ENCODE measurements at places on chromosomes 3 and 15. TPM values are rescaled to one million over a fixed set of nuclear protein-coding genes. Genes with fewer than 3 reads are reported as not detected.

GRCh38 chr15:78129077-78129750 lies 2.0 kb downstream of the CIB2 start:
- DNase-seq: no peak
- H3K4me1 ChIP-seq: peaks cover 28% of the 10 kb centered on the region
- H3K4me3 ChIP-seq: no peak overlapping the region

PCNP gene
- total RNA-seq: 205 TPM

DNA sequence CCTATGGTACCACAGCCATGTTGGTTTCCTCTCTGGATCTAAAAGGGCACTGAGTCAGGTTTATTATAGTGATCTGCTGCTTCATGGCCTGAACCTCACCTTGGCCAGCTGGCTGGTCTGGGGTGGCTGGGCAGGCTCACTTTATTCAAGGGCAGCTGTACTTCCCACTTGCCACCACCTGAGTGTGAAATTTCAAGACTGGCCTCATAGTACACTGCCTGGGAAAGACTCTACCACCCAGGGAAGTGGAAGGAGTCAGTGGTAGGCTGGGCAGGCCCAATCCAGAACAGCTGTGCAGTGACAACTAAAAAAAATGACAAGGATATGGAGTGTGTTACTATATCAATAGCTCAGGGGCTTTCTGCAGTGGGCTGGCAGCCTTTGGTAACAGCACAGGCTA lies 8.8 kb downstream of the SNUPN start:
- no peak overlapping the region for H3K4me3 ChIP-seq
- H3K27ac ChIP-seq: no peak overlapping the region
- DNase-seq: no peak
- peaks cover 50% of the 10 kb centered on the region for H3K36me3 ChIP-seq

ABHD14A gene
- 13.8 TPM for total RNA-seq

AMIGO3 gene
- total RNA-seq: 0.21 TPM

LRRK1 gene
- 2.1 TPM for total RNA-seq

- H3K36me3 ChIP-seq: no peaks in the 10 kb centered on the region
- H3K27me3 ChIP-seq: no peaks in the 10 kb centered on the region
- DNase-seq: no peak
- H3K27ac ChIP-seq: no peak overlapping the region
- H3K4me3 ChIP-seq: no peak overlapping the region
- H3K4me1 ChIP-seq: no peaks in the 10 kb centered on the region
Measured at GRCh38 chr15:35888815-35889214, 342.9 kb upstream of the DPH6 start.

DNA sequence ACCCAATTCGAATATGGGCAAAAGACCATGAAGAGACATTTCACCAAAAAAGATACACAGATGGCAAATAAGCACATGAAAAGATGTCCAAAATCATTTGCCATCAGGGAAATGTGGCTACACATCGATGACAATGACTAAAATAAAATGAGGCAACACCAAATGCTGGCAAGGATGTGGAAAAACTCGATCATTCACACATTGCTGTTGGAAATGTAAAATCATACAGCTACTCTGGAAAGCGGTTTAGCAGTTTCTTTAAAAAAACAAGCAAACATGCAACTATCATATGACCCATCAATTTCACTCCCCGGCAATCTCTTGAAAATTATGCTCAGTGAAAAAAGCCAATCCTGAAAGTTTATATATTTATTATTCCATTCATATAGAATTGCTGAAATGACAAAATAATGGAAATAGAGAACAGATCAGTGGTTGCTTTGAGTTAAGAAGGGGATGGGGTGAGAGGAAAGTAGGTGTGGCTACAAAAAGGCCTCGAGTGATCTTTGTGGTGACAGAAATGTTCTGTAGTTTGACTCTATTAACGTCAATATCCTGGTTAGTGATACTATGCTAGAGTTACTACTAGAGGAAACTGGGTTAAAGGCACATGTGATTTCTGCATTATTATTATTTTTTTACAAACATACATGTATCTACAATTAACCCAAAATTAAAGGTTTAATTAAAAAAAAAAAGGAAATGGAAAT lies 45.0 kb downstream of the DLG1 start:
- H3K27me3 ChIP-seq: no peaks in the 10 kb centered on the region
- peaks cover 35% of the 10 kb centered on the region for H3K4me1 ChIP-seq
- peaks cover 34% of the 10 kb centered on the region for H3K36me3 ChIP-seq
- DNase-seq: no peak

SST gene
- not detected for total RNA-seq

DNA sequence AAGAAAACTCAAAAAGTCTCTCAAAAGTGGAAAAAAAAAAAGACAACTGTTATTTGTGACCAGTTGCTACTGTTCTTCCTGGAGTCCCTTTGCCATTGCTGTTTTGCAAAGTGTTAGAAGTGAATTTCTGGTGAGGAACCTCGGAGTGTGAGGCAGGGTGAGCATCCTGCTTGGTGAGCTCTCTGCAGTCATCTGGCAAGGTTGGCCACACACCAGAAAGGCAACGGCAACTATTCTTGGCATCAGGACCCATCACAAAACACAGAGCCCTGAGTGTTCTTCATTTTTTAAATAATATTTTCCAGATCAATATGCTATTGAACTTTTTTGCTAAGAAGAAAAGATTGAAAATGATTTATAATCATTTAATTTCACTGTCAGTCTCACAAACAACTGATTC lies 60.7 kb downstream of the CGNL1 start:
- no peak overlapping the region for H3K27ac ChIP-seq
- H3K4me3 ChIP-seq: no peak overlapping the region
- H3K36me3 ChIP-seq: no peaks in the 10 kb centered on the region
- H3K27me3 ChIP-seq: peaks cover 27% of the 10 kb centered on the region

GABRG3 gene
- total RNA-seq: not detected

PARP14 gene
- 65.6 TPM for total RNA-seq

SCN5A gene
- total RNA-seq: not detected

GRCh38 chr15:48862705-48863104 lies 15.2 kb upstream of the EID1 start:
- peaks cover 2% of the 10 kb centered on the region for H3K27me3 ChIP-seq
- peak overlapping the region; percentile 84 for H3K27ac ChIP-seq
- H3K4me1 ChIP-seq: peaks cover 14% of the 10 kb centered on the region
- peaks cover 1% of the 10 kb centered on the region for H3K36me3 ChIP-seq
- H3K4me3 ChIP-seq: no peak overlapping the region
- DNase-seq: no peak

- no peak overlapping the region for H3K4me3 ChIP-seq
- H3K36me3 ChIP-seq: no peaks in the 10 kb centered on the region
- H3K27ac ChIP-seq: no peak overlapping the region
- H3K27me3 ChIP-seq: peaks cover 2% of the 10 kb centered on the region
Measured at GRCh38 chr3:88440701-88441100, 290.9 kb downstream of the C3orf38 start.

LRRIQ4 gene
- 0.09 TPM for total RNA-seq

CLDN11 gene
- total RNA-seq: not detected

DNA sequence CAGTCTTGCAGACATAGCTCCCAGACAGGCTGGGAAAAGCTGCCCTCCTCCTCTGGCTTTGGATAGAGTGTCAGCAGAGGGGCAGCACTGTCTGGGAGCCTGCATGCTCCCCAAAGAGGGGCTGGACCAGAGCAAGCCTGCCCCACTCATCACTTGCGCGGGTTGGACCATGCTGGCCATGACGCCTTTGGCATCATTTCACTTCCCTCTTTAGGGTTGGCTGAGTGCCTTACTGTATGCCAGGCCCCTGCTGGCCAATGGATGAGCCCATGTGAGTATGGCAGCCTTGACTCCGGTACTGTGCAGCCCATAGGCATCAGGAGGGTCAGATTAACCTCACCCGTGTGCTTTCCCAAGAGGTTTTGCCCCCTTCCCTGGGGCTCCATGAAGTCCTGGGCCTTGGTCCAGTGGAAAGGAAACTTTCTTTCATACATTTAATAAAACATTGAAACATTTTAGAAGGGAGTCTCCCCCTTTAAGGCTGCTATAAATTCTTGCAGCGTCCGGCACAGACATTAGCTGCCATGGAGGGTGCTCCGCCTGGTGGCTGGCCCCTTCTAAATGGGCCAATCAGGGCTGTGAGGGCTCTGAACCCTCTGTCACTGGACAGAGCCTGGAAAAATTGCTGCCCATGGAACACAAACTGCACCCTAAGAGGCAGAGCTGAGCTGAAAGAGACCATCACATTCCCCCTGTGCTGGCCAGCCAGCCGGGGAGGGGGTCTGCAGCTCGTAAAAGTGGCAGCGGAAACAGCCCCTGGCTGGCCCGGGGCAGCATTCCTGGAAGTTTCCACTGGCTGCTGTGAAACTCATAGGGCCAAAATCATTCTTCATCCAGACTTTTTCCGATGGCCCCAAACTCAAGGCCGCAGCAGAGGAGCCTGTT lies 20.8 kb upstream of the DUSP7 start:
- no peaks in the 10 kb centered on the region for H3K36me3 ChIP-seq
- no peak overlapping the region for H3K27ac ChIP-seq
- no peaks in the 10 kb centered on the region for H3K4me1 ChIP-seq
- no peak overlapping the region for H3K4me3 ChIP-seq
- DNase-seq: no peak
- no peaks in the 10 kb centered on the region for H3K27me3 ChIP-seq

DNA sequence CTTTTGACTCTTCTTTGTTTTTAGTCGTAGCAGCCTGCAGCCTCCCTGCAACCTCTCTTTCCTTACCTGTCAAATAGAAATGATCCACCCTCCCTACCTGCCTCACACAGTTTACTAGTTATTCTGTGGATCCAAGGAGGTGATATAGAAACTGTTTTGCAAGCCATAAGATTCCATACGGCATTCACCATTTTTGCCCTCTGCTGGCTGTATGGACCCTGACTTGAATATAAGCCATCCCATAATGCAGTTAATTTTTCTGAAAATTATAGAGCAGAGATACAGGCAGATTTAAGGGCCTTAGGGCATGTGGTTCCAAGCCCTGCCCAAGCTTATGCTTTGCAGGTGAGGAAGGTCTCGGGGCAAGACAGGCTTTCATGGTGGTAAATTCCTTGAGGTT lies 63.8 kb downstream of the CPN2 start:
- no peaks in the 10 kb centered on the region for H3K4me1 ChIP-seq
- H3K27ac ChIP-seq: no peak overlapping the region
- no peak overlapping the region for H3K4me3 ChIP-seq
- peaks cover 25% of the 10 kb centered on the region for H3K27me3 ChIP-seq

- H3K27me3 ChIP-seq: peaks cover 11% of the 10 kb centered on the region
- no peak overlapping the region for H3K4me3 ChIP-seq
- no peaks in the 10 kb centered on the region for H3K36me3 ChIP-seq
- H3K27ac ChIP-seq: no peak overlapping the region
- H3K4me1 ChIP-seq: no peaks in the 10 kb centered on the region
Measured at GRCh38 chr3:14524311-14524711, 15.8 kb downstream of the GRIP2 start.

DNA sequence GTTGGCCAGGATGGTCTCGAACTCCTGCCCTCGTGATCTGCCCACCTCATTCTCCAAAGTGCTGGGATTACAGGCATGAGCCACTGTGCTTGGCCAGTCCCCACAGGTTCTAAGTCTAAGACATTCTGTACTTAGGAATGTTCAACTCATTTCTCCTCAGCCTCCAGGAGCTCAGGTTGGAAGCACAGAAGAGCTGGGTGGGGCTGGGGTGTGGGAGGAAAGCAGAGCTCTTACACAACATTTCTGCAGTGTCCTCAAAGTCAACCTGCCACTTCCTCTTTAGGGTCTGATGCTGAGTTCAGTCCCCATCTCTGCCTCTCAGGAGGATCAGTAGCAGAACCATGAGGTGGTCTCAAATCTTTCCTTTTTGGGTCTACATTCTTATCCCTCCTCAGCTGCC lies 75.5 kb downstream of the MRPL46 start:
- peaks cover 12% of the 10 kb centered on the region for H3K27me3 ChIP-seq
- no peak overlapping the region for H3K27ac ChIP-seq
- H3K36me3 ChIP-seq: no peaks in the 10 kb centered on the region
- no peak for DNase-seq
- no peak overlapping the region for H3K4me3 ChIP-seq

DNA sequence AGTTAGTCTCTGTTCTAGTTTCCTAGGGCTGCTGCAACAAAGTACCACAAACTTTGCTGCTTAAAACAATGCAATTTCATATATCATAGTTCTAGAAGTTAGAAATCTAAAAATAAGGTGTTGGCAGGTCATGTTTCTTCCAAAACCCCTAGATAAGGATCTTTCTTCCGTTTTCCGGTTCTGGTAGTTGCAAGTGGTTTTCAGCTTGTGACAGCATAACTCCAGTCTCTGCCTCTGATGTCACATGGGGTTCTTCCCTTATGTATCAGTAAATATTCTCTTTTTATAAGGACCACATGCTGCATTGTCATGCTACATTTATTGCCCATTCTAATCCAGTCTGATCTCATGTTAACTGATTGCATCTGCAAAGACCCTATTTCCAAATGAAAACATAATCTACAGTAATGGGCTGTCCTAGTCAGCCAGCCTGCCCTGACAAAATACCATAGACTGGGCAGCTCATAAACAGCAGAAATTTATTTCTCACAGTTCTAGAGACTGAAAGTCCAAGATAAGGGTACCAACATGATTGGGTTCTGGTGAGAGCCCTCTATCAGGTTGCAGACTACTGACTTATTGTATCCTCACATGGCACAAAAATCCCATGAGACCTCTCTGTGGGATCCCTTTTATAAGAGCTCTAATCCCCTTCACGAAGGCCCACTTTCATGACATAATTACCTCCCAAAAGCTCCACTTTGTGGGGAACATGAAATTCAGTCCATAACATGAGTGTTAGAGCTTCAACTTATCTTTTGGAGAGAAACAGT lies 642.0 kb upstream of the NAALADL2 start:
- DNase-seq: no peak
- H3K4me1 ChIP-seq: peaks cover 10% of the 10 kb centered on the region
- no peak overlapping the region for H3K27ac ChIP-seq
- H3K4me3 ChIP-seq: no peak overlapping the region
- no peaks in the 10 kb centered on the region for H3K36me3 ChIP-seq

DNA sequence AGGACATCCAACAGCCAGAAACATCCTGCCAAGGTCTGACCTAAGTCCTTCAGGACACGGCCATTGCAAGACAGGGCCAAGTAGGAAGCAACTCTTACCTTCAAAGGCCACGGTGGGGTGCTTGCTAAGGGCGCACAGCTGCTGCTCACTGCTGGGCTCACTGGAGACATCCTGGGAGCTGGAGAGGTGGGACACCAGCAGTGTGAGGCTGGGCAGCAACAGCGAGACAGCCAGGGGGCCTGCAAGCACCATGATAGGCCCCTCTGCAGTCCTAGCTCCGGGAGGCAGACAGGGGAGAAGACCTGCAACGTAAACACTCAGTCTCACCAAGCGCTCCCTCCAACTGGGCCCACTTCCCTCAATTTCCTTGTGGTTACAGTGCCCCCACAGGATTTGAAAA lies 79.2 kb downstream of the SEMA5B start:
- DNase-seq: no peak
- H3K36me3 ChIP-seq: no peaks in the 10 kb centered on the region
- no peaks in the 10 kb centered on the region for H3K4me1 ChIP-seq
- H3K27me3 ChIP-seq: peaks cover 15% of the 10 kb centered on the region

GRCh38 chr15:100596792-100597191 lies 5.2 kb downstream of the LINS1 start:
- peaks cover 50% of the 10 kb centered on the region for H3K36me3 ChIP-seq
- peak overlapping the region; percentile 90 for H3K4me3 ChIP-seq
- peak; percentile 98 for DNase-seq
- peaks cover 61% of the 10 kb centered on the region for H3K4me1 ChIP-seq
- peak overlapping the region; percentile 97 for H3K27ac ChIP-seq

All from activated CD4-positive, alpha-beta T cell treated with anti-CD3 and anti-CD28 coated beads, Interleukin-2, amount 10 ng/mL, durations not matched to agents 24 days and 14 days (primary cell).